ENCODE measurements at places on chromosomes 3 and 15. TPM values are rescaled to one million over a fixed set of nuclear protein-coding genes. Genes with fewer than 3 reads are reported as not detected.

- H3K4me1 ChIP-seq = peaks cover 19% of the 10 kb centered on the region
- no peak overlapping the region for H3K27ac ChIP-seq
- no peak overlapping the region for H3K4me3 ChIP-seq
- no peaks in the 10 kb centered on the region for H3K36me3 ChIP-seq
These were observed 8.8 kb downstream of the DLL4 start for GRCh38 chr15:40937762-40938535.

DNA sequence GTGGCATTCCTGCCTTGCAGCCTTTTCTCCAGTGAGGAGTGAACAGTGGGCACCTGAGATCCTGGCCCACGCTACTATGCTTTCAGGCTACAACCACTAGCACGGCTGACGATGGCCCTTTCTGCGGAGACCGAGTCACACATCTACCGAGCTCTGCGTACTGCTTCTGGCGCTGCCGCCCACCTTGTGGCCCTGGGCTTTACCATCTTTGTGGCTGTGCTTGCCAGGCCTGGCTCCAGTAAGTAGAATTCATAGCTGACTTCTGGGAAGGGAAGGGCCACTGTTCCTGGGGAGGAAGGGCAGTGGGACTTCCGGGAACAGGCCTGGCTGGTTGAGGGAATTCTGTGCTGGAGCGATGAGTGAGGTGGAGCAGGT is 648 bp downstream of the CYB561D2 start:
- no peak for DNase-seq
- peak overlapping the region; percentile 100 for H3K4me3 ChIP-seq
- H3K27ac ChIP-seq = peak overlapping the region; percentile 95
- H3K36me3 ChIP-seq = peaks cover 21% of the 10 kb centered on the region
- H3K27me3 ChIP-seq = no peaks in the 10 kb centered on the region

DNA sequence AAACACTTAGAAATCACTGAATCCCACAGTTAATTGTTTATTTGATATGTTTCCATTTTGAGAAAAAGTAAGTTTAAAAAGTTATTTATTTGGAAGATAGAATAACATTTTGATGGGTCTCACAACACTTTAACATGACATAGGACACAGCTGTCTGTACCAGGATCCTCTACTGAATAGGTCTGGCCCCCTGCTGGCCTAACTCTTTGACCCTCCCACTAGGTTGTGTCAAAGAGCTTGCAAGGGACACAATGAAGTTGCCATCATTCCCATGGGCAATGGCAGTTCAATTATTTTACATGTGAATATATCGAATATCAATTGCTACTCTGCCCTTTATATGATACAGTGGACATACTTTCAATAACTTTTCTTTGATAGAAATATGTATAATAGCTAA is 138.9 kb downstream of the EPHA3 start:
- H3K27me3 ChIP-seq = no peaks in the 10 kb centered on the region
- no peak for DNase-seq
- no peaks in the 10 kb centered on the region for H3K36me3 ChIP-seq
- H3K4me3 ChIP-seq = no peak overlapping the region

- no peak overlapping the region for H3K4me3 ChIP-seq
- H3K27me3 ChIP-seq = no peaks in the 10 kb centered on the region
- H3K36me3 ChIP-seq = no peaks in the 10 kb centered on the region
- no peak for DNase-seq
These were observed 155.7 kb downstream of the EEFSEC start for GRCh38 chr3:128309026-128309425.

DNA sequence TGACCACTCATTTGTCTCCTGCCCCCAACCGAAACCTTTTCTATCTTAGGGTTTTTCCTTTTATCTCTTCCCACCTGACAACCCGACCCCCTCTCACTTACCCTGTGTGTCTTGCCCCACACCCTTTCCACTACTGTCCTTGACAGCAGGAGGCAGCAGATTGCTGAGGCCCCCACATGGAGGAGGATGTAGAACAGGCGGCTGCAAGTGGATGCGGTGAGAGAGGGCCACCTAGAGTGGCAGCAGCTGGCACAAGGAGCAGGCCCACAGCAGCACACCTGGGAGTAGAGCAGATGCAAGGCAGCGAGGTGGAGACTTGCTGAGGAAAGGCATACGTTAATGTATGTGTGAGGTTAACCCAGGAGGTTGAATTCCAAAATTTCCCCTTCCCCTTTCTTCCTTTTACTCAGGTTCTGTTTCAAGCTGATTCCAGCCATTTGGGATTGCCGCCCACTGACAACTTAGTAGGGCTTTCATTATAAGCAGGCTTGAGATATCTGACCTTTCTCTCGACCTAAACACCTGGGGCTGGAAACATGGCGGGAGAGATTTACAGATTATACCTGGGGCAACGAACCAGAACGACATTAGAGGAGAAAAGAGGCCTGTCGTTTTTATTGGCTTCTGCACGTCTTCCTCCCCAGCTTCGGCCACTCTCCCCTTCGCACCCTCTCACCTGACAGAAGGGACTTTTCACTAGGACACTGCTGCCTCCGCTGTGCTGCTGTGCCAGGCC is 643 bp downstream of the SERINC4 start:
- H3K27me3 ChIP-seq = no peaks in the 10 kb centered on the region
- H3K4me1 ChIP-seq = peaks cover 31% of the 10 kb centered on the region
- no peak overlapping the region for H3K4me3 ChIP-seq
- DNase-seq = no peak
- peak overlapping the region; percentile 89 for H3K27ac ChIP-seq

DNA sequence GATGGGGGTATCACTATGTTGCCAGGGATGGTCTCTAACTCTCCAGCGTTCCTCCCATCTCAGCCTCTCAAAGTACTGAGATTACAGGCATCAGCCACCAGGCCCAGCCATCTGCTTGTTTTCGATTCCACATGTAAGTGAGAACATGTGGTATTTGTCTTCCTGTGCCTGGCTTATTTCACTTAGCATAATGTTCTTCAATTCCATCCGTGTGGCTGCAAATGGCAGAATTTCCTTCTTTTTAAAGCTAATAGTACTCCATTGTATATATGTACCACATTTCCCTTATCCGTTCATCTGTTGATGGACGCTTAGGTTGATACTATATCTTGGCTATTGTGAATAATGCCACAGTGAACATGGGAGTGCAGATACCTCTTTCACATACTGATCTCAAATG is 70.6 kb downstream of the ASB7 start:
- no peaks in the 10 kb centered on the region for H3K36me3 ChIP-seq
- DNase-seq = no peak
- no peak overlapping the region for H3K4me3 ChIP-seq
- no peaks in the 10 kb centered on the region for H3K4me1 ChIP-seq

DNA sequence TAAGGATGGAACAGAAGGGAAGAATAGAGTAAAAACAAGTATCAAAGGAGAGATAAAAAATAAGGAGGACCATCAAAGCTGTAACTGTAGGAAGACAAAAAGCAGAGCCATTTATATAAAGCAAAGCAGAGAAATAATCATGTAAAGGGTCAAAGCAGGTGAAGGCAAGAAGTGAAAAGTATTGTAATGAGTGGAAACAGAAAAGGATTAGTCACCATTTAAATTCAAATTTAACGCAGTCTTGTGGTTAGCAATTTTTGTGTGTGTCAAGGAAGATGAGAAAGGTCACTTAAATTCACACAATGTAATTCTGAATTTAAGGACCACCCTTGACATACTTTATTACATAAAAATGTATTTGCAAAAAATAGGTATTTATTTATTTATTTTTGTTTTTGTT is 567.8 kb downstream of the ROBO1 start:
- no peaks in the 10 kb centered on the region for H3K36me3 ChIP-seq
- H3K27me3 ChIP-seq = no peaks in the 10 kb centered on the region
- H3K27ac ChIP-seq = no peak overlapping the region
- DNase-seq = no peak

- H3K4me1 ChIP-seq = no peaks in the 10 kb centered on the region
- DNase-seq = no peak
- H3K27ac ChIP-seq = no peak overlapping the region
These were observed 204.3 kb upstream of the STAC start for GRCh38 chr3:36175916-36176461.

- no peak overlapping the region for H3K4me3 ChIP-seq
- H3K27me3 ChIP-seq = no peaks in the 10 kb centered on the region
- H3K27ac ChIP-seq = no peak overlapping the region
- H3K4me1 ChIP-seq = no peaks in the 10 kb centered on the region
- DNase-seq = no peak
- no peaks in the 10 kb centered on the region for H3K36me3 ChIP-seq
These were observed 86.9 kb downstream of the KLF15 start for GRCh38 chr3:126270145-126270811.

DNA sequence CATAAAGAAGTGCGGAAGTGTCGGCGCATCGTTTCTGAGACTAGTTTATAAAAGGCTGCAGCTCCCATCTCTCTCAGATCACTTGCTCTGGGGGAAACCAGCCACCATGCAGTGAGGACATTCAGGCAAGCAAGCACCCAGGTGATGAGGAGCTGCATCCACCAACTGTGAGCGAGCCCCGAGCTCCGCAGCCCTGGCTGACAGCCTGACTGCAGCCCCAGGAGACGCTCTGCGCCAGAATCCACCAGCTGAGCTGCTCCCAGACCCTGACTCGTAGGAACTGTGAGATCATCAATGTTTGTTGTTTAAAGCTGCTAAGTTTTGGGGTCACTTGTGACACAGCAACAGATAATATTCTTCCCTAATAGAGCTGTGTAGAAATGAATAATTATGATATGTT is 5.0 kb upstream of the TM2D3 start:
- H3K27ac ChIP-seq = no peak overlapping the region
- peaks cover 8% of the 10 kb centered on the region for H3K4me1 ChIP-seq
- no peaks in the 10 kb centered on the region for H3K27me3 ChIP-seq
- H3K36me3 ChIP-seq = peaks cover 15% of the 10 kb centered on the region
- H3K4me3 ChIP-seq = no peak overlapping the region

Gene ALPK3
- 0.18 TPM for total RNA-seq

Gene UTS2B
- total RNA-seq = not detected

Gene GP9
- total RNA-seq = not detected

Gene PIGZ
- total RNA-seq = 0.49 TPM

Gene SLITRK3
- total RNA-seq = not detected
